ENCODE measurements at places on chromosomes 11 and 22. TPM values are rescaled to one million over a fixed set of nuclear protein-coding genes. Genes with fewer than 3 reads are reported as not detected.

DNA sequence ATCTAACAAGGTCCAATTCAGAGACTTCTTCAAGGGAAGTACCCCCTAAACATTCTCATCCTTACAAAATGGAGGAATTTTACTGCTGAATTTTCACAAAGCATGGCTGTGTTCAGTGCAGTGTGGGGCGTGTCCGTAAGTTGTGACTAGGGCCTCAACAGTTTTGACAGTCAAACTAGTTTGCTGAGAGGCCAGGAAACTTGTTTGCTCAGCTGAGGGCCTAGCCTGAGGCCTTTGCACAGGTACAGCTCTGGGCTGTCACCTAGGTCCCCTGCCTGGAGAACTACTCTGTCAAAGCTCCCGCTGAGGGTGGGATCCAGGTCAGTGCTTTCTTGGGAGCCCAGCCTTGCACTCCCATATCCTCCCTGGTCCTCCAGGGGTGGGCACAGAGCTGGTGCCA, 27.9 kb downstream of the TCP11L1 start:
- no peak for DNase-seq

- no peak for DNase-seq
These were observed 17.2 kb downstream of the CBX7 start for GRCh38 chr22:39135092-39135896.

DNA sequence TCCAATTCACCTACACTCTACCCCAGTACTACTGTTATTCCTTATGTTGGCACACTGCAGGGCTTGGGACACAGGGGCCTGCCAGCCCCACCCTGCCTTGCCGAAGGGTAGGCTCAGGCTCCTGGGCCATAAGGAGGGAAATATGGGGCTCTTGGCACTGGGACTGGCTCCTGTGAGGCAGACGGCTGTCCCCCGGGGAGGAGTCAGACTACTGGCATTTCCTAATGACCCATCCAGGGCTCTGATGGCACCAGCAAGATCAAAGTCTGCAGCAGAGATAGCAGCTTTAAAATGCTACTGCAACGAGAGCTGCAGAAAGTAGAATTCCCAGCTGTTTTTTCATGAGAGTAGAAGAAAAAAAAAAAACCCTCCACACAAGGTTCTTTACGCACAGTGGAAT, 42.2 kb upstream of the CYP2D6 start:
- no peak for DNase-seq

Gene CCDC85B
- total RNA-seq, result 6.9 TPM

Gene KCNQ1OT1
- total RNA-seq, result 24.7 TPM

Gene NPAS4
- 1.6 TPM for total RNA-seq

Gene ROM1
- total RNA-seq, result 1.3 TPM

Data from urinary bladder (tissue), 4 donors.